Mesenteric fat pad (tissue), 1 donor: ENCODE measurements at places on chromosomes 5 and 9. TPM values are rescaled to one million over a fixed set of nuclear protein-coding genes. Genes with fewer than 3 reads are reported as not detected.
A peak's percentile ranks its signal among the peaks of the same experiment; 100 is the strongest.

- no peak for DNase-seq
These were observed 71.0 kb upstream of the EQTN start for GRCh38 chr9:27367921-27368315.

DNA sequence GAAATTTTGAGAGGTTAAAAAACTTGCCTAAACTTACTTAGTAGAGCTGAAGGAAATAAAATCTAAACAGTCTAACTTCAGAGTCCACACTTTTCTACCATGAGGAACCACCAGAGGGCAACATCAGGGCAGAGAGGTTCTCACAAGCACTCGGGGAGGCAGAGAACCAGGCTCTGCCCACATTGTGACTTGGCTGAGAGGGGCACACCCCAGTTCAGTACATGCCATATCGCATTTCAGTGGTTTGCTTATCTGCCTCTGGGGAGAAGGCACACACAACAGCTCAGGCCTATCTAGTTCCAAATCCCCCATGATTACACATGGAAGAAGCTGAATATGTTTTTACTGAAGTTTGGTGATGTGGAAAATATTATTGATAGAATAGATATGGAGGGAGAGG, 49.2 kb downstream of the EQTN start:
- DNase-seq: no peak

DNA sequence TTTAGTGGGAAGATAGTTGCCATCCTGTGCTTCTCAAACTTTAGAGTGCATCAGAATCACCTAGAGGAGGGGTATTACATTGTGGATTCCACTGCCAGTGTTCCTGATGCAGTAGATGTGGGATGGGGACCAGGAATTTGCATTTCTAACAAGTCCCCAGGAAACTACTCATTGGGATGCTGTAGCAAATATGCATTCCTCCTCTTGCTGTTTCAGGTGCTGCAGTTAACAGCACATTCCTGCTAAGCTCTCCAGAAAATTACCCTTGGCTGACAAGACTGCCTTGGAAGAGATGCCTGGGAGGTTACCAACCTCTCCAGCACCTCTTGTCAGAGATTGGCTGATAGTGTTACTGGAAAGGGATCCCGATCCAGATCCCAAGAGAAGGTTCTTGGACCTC, 270.5 kb downstream of the OSTF1 start:
- no peak for DNase-seq

- no peak for DNase-seq
These were observed 297.8 kb downstream of the FBXL17 start for GRCh38 chr5:108084105-108084504.

- no peak for DNase-seq
These were observed 46.3 kb downstream of the AOPEP start for GRCh38 chr9:94772639-94773303.

GRCh38 chr9:120358877-120359276, 221.1 kb downstream of the CDK5RAP2 start:
- DNase-seq: peak; percentile 35

DNA sequence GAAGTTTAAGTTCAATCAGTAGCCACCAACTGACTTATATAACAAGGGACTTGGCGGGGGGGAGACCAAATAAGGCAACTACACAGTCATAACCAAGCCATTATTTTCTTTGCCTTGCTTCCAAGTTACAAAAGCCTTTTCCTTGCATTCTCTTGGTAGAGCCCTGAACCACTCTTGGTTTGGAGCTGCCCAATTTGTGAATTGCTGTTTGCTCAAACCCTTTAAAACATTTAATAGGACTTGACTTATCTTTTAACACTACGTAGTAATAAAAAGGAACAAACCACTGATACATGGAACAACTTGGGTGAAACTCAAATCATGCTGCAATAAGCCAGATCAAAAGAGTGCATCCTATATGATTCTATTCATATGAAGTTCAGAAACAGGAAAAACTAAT, 31.7 kb upstream of the MSH3 start:
- DNase-seq: no peak

GRCh38 chr9:133805876-133806622, 67.9 kb upstream of the SARDH start:
- no peak for DNase-seq

GRCh38 chr5:154371687-154372086, 74.1 kb upstream of the SAP30L start:
- no peak for DNase-seq

DNA sequence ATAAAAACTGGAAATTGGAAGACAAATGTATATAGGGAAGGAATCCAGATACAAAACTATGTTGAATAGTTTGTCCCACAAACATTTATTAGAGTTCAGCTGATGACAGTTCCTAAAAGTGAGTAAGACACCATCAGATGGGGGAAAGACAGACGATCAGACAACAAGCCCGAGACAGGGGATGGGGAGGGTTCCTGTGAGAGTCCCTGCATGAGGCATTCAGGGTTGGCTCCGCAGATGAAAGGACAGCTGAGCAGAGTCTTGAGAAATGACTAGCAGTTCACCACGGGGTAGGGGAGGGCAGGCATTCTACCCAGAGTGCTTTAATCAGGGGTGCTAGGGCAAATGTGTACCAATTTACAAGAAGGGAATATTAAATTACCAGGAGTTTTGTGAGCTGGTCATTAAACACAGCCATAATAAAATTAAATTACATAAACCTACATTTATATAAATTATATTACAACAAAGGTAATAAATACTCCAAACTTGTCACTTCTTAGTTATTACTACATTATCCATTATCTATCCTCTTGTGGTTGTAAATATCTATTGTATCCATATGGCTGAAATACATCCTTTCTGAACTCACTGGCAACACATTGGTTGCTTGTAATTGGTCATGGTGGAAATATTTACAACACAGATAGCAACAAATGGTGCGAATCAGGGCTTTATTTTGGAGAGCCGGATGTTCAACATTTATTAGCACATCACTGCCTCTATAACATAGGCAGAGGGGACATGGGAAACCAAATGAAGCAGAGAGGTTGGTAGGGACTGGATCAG, 27.8 kb downstream of the TNFSF15 start:
- DNase-seq: no peak

- no peak for DNase-seq
These were observed 165.1 kb downstream of the RGS3 start for GRCh38 chr9:113628621-113629020.

DNA sequence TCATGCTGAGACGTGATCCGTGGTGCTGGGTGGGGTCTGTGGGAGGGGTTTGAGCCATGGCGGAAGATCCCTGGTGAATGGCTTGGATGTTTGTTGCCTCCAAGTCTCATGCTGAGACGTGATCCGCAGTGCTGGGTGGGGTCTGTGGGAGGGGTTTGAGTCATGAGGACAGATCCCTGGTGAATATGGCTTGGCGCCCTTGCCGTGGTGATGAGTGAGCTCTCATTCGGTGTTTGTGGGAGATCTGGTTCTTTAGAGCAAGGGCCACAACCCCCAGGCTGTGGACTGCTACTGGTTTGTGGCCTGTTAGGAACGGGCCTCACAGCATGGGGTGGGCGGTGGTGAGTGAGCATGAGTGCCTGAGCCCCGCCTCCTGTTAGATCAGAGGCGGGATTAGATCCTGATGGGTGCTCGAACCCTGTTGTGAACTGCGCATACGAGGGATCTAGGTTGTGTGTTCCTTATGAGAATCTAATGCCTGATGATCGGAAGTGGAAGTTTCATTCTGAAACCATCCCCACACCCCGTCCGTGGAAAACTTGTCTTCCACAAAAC, 31.2 kb downstream of the NKD2 start:
- no peak for DNase-seq

DNA sequence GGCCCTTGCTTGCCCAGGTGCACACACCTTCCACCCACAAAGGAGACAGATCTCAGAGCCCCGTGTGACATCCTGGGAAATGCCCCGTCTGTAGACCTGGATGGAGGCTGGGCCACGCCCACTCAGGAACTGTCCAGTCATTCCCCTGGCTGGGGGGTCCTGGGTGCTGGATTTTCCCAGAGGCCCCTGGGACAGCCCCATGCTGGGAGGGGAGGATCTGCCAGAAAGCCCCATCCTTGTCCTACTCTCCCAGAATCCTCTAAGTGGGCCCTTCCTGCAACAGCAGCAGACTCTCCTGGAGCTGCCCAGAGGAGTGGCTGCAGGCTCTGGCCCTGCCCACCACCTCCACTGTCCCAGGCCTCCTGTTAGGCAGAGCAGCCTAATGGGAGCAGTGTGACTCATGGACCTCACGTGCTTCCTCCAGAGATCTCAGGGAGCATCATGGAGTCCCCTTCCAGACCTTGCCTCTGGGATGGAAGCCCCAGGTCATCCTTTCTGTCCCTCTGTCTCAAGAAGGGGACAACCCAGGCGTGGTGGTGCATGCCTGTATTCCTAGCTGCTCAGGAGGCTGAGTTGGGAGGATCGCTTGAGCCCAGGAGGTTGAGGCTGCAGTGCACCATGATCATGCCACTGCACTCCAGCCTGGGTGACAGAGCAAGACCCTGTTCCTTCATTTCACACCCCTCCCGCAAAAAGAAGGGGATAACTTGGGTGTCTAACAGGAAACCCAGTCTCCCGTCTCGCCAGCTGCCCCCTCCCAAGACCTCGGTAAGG, 51.7 kb downstream of the JADE2 start:
- DNase-seq: no peak

- DNase-seq: peak; percentile 55
These were observed 36.7 kb downstream of the PROP1 start for GRCh38 chr5:177959315-177959714.

DNA sequence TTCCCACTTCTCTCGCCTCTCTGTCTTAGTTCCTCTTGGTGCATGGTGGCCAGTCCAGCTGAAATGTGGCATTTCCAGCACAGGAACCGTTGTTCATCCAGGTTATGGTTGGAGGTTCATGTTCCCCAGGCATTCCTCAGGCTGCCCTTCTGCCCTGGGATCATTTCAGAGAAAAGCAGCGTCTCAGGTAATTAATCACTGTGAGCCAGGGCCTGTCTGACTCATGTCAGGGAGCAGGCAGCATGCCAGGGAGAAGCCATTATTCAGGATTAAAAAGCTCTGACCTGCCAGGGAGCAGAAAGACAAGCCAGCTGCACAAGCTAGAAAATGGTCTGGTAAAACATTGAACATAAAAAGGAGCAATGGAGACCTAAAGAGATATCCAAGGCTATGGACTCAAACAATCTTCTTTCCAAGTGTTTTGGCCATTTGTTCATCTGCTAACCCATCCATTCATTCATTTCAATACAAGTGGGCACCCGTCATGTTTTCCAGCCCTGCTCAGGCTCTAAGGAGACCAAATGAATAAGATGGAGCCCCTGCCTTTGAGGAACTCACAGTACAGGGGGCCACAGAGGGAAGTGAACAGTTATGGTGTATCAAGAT, 241.4 kb downstream of the DRD1 start:
- DNase-seq: no peak

GRCh38 chr9:29044959-29045358, 1471.7 kb upstream of the C9orf72 start:
- DNase-seq: no peak

GRCh38 chr5:138241688-138242571, 28.8 kb upstream of the CDC23 start:
- DNase-seq: no peak

GRCh38 chr5:79136618-79137017, 25.0 kb downstream of the BHMT start:
- no peak for DNase-seq

DNA sequence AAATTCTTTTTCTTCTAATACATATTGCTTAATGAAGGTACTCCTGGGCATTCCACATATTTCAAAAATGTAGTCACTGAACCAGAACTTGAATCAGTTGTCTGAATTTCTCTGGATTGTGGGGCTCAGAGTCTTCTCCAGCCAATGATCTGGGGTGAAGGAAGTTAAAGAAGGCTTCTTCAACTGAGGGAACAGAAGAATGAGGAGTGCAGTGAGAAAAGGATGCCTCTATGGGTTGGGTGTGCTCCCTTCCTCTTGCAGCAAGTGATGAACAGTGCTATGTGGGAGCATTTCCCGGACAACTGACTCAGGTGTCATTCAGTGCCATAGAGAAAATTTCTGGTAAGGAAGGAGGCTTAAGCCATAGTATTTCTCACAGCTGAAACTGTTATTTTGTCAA, 7.9 kb downstream of the LNPEP start:
- DNase-seq: no peak

DNA sequence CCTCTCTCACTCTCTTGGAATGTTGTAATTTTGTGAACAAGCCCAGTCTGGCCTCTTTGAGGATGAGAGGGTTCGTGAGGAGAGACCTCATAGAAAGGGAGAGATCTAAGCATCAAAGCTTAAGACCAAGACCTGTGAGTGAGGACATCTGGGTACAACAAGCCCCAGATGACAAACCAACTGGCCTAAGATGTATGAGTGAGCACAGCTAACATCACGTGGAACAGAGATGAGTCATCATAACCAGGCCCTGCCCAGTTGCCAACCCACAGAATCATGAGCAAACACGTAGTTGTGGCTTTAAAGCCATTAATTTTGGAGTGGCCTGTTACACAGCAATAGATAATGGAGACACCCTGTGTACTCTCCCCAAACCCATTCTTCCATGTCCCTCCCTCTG, 439.1 kb upstream of the KIF2A start:
- DNase-seq: no peak

GRCh38 chr5:81247441-81247972, 14.4 kb downstream of the CKMT2 start:
- DNase-seq: no peak

DNA sequence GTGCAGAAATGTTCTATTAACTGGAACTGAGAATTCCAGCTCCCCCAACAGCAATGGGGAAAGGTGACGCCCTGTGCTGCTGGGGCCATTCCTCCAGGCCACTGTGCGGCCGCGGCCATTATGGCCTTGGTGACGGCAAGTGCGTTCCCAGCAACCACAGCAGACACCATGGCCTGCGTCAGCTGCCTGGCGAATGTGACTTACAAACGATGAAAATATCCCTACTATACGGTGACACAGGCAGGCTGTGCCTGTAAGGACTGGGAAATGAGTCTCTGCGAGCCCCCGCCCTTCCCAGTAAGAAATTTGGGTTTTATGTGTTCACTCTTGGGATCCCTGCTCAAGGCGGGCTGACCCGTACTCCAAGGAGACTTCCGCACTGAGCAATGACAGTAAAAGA, 20.6 kb downstream of the CLPTM1L start:
- peak; percentile 62 for DNase-seq

The SPINK1 gene
- 3.7 TPM for total RNA-seq

The SPATA31A3 gene
- not detected for total RNA-seq

The FOXD1 gene
- total RNA-seq: 0.32 TPM

The AGXT2 gene
- not detected for total RNA-seq

The IDNK gene
- 6.1 TPM for total RNA-seq

The BTNL3 gene
- total RNA-seq: 0.29 TPM

The IL6ST gene
- 433 TPM for total RNA-seq

The PCDHGA10 gene
- 4.2 TPM for total RNA-seq

The PHF24 gene
- 0.39 TPM for total RNA-seq

The PCDHB14 gene
- total RNA-seq: 1.9 TPM

The HACD4 gene
- total RNA-seq: 2.2 TPM

The SLC12A7 gene
- total RNA-seq: 39.4 TPM

The FOXD4L6 gene
- total RNA-seq: not detected

The ADAMTS12 gene
- total RNA-seq: 41.2 TPM

The BRD3OS gene
- 13.5 TPM for total RNA-seq

The ANAPC2 gene
- total RNA-seq: 39.3 TPM

The ANKRD34B gene
- total RNA-seq: 0.10 TPM

The PAEP gene
- not detected for total RNA-seq

The ANGPTL2 gene
- 169 TPM for total RNA-seq

The C5orf58 gene
- not detected for total RNA-seq
